Vagina (tissue), 2 donors: ENCODE measurements at places on chromosomes 13 and 19.

- no peak for DNase-seq
Observed at GRCh38 chr19:38838986-38839761, 7.6 kb upstream of the ECH1 start.

DNA sequence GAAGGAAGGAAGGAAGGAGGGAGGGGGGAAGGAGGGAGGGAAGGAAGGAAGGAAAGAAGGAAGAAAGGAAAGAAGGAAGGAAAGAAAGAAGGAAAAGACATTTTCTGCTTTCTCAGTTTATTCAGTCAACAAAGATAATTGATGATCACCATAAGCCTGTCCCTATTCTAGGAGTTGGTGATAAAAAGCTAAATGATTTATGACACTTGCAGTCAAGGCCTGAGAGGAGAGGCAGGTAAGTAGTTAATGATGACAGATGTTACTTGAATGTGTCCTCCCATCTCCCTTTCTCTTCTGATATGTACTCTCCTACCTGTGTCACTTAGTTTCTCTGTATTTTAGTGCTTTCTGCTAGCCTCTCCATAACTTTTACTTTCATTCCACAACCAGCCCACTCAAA is 141.3 kb downstream of the SLITRK6 start:
- no peak for DNase-seq

DNA sequence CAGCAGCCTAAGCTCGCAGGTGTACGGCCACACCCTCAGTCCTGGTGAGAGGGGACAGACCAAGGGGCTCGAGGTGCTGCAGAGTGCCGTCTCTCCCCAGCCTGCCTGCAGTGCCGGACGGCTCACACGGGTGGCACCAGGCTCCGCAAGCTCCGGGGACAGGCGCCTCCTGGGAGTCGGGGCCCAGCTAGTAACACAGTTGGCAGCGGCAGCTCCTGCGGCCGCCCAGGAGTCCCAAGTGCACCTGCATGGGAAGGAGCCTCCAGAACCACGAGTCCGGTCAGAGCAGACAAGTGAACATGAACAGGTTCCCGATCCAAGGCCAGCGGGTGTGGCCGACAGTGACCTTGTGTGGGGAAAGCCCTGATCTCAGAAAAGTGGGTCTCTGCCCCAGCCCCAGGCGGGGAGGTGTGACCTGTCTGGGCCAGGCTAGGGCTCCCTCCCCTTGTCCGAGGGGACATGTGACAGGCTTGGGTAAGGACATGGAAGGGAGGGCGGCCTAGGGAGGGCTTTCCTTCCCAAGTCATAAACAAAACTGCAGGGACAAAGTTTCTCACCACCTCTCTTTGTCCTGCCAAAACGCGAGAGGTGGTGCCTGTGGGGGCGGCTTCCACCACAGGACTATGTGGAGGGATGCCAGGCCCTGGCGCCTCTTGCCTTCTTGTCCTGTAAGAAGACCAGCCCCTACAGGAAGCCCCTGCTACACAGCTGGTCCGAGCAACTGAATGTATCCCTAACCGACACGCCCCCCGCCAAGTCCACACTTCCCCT is 46.5 kb downstream of the MLLT1 start:
- no peak for DNase-seq

GRCh38 chr19:47006496-47006895 is 13.1 kb upstream of the NPAS1 start:
- DNase-seq, result no peak

DNA sequence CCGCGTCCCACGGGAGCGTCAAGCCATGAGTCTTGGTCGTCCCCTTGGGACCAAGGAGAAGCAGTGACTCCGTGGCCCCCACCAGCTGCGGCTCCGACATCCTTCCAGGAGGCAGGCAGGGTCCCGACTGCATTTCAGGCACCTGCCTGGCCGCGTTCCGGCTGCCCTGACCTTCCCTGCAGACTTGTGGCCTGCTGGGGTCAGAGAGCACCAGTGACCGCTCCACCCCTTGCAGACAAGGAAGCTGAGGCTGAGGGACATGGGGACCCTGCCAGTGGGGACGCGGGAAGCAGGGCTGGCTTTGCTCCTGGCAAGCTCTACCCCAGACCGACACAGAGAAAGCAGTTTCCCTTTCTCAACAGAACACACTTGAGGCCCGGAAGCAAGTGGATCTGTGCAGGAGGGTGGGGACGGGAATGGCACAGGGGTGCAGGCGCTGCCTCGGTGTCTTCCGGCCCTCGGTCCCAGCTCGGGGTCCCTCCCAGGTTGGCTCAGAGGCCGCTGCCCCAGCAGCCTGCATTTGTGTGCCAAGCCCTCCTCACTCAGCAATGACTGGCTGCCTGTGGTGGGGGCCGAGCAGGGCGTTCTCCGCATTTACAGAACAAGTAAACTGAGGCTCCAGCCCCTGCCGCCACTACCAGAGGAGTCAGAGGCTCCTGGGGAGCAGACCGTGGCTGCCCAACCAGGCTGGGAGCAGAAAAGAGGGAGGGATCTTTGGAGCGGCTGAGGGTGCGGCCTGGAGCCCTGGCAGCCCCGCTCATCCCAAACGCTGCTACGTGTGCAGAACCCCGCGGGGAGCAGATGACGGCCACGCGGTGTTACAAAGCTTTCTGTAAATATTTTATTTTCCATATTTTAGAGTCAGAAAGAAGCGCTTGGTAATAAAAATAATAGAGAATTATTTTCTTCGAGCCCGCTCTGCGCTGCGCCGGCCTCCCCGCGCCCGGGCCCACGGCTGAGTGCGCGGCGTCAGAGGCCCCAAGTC is 43.9 kb downstream of the GAS6 start:
- DNase-seq, result no peak

- DNase-seq, result no peak
Observed at GRCh38 chr13:113887700-113888201, 23.9 kb upstream of the GAS6 start.

DNA sequence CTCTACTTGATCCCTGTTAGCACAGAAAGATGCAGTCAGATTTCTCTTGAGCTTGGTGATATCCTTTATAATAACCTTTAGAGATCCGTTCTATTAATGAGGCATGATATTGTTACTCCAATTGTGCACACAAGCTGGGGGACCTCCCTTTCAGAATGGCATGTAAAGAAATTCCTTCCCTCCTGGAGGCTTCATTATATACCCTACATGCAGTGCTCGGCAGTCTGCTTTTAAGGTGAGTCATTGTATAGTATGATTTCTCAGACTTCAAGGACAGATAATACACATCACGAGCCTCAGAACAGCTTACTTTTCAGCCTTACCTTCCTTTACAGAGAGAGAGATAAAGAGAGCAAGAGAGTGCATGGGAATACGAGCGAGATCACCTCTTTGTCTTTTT is 261.3 kb downstream of the ATP8A2 start:
- DNase-seq, result no peak

GRCh38 chr13:50080911-50081678 is 65.9 kb downstream of the KCNRG start:
- DNase-seq, result no peak

GRCh38 chr19:55452749-55453346 is 8.6 kb downstream of the ISOC2 start:
- DNase-seq, result no peak

GRCh38 chr19:7685546-7686445 is 5.2 kb downstream of the TRAPPC5 start:
- DNase-seq, result no peak

DNA sequence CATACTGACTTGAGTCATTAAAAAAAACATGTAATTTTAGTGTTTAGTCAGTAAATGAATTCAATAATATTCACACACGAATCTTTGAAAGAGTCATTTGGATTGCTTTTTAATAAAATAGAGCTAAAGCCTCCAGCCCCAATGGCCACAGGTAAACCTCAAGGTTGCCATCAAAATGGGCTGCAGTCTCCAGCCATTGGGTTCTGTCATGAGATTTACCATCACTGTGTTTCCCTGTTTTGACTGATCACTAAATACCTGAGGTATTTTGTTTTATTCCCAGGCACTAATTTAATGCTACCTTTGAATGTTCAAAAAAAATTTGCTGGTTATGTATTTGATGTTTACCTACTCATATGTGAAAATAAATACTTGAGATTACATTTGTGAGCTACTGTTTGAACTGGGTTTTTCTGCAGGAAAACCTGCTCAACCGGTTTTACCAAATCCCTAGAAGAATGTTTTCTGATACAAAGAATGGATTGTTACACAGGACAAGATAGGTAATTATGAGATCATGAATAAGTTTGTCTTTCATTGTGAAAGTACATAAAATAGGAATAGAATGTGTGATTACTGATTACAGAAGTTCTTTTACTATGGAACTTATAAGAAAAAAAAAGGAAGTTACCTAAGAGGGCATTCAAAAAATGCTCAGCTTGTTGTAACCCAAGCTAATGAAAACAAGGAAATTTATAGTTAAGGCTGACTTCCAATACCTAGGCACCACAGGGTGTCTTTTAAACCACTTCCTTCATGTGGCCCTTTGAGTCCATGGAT is 391.3 kb downstream of the EFNB2 start:
- no peak for DNase-seq

- DNase-seq, result no peak
Observed at GRCh38 chr19:43656436-43656835, 13.5 kb downstream of the PLAUR start.

- DNase-seq, result no peak
Observed at GRCh38 chr13:73106513-73107178, 47.8 kb downstream of the KLF5 start.

GRCh38 chr13:111249637-111250360 is 70.6 kb upstream of the TEX29 start:
- no peak for DNase-seq

DNA sequence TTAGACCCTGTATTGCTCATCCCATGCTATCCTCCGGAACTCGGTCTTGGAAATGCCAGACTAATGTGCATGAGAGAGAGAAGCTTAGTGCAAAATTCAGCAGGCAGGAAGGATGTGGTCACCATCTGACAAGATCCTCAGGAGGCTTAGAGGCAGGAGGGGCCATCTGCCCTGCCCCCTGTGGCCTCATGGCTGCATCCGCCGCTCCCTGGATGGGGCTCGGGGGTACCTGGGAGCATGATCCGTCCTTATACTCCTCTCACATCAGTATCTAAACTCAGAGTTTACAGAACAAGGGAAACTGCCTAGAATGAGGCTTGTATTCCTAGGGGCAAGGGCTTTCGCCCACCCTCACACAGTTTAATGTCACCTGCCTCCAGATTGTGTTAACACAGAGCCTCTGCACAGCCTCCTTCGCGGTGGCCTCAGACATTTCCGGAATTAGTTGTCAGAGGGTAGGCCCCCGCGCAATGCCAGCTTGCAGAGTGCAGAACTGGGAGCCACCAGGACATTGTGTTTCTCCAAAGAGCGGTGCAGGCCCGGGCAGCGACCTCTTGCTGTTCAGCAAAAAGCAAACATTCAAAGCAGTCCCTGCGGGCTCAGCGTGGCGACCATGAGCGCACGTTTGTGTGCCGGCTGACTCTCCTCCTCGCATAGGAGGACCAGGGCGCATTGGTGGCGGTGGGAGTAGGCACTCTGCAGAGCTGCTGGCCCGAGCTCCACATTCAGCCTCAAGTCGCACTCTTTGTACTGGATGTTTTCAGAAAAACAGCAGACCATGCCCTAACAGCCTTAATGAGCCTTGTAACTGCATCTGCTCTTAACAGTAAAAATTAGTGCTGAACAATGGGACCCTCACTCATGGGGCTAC is 39.1 kb downstream of the GPR12 start:
- DNase-seq, result peak; percentile 69

DNA sequence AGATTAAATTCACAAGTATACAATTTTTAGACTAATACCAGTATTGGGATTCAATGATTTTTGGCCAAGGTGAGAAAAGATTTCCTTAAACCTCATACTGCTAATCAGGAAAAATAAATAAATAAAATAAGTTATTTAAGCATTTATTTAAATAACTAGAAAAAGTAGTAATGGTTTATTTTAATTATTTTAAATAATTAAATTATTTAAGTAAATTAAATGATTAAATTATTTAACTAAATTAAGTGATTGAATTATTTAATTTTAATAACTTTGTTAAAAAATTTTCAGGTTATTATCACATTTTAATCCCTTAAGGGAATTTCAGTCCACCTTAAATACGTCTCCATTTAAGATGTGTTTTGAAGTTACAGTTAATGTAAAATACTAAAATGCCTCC is 1831.5 kb upstream of the MIR17HG start:
- DNase-seq, result no peak

DNA sequence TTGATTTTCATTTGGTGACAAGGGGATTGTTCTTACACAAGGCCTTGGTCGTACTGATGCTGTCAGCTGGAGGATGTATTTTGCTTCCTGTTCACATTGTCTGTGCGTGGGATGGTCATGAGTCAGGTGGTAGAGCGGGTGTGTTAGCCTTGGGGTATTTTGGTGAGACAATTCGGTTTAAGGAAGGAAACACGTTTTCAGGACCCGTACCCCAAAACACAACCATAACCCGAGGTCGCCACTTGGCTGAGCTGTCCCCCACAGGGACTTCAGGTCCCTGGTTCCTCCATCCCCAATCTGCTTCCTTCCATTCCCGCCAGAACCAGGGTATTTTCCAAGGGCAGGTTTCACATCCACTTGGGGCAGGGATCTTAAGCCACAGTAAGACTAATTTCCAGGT is 15.0 kb downstream of the MYO9B start:
- DNase-seq, result no peak

GRCh38 chr13:101398920-101399319 is 17.4 kb downstream of the NALCN start:
- DNase-seq, result no peak

- no peak for DNase-seq
Observed at GRCh38 chr13:28313579-28313978, 175.2 kb downstream of the PAN3 start.

GRCh38 chr19:39792999-39793546 is 14.4 kb downstream of the LEUTX start:
- DNase-seq, result no peak

DNA sequence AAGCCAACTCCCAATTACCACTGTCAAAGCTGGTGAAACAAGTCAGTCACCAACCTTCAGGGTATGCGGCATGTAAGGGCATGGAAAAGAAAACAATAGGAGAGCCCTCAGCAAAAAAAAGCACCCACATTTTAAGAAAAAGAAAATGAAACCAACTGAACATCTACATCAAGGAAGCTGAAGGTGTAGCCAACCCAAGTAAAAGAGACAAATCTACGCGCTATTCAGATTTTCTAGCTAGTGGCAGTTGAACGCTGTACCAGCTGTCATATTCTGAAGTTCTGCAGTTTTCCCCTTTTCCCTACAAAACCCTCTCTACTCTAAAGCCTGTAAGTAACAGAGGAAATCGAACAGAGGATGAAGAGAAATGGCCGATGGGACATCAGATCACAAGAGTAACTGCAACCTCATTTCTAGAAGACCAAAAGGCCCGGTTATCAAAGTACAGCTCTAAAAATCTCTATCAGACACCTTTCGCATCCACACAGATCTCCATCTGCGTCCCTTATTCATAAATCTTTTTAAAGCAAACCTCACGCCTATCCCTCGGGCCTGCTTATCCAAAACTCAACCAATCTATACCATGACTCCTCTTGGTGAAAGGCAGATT is 1.4 kb downstream of the MYCBP2 start:
- no peak for DNase-seq

- no peak for DNase-seq
Observed at GRCh38 chr13:51154029-51154555, 43.0 kb upstream of the C13orf42 start.

- no peak for DNase-seq
Observed at GRCh38 chr13:29800687-29801086, 49.7 kb downstream of the UBL3 start.

GRCh38 chr19:19524053-19524452 is 4.7 kb upstream of the YJEFN3 start:
- no peak for DNase-seq

- DNase-seq, result no peak
Observed at GRCh38 chr19:50172726-50173125, 9.6 kb upstream of the IZUMO2 start.
